NCI-H1694 (cell line): ENCODE measurements at places on chromosomes 5 and 9.
A peak's percentile ranks its signal among the peaks of the same experiment; 100 is the strongest.

DNA sequence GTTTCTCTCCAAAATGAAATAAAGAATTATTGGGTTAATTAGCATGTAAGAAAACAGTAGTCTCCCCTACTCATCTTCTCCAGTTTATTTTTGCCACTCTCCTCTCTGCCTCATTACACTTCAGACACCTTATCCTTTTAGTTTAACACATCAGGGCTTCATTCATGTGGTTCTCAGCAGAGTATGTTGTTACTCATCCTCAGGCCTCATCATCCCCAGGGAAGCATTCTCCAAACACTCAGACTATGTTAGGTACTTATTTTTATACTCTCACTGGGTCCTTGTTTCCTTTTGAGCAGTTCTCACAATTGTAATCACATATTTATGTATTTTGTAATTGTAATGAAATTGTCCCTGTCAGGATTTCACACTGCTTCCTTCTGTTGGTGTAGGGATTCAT lies 470.5 kb downstream of the PDE4D start:
- DNase-seq = no peak

DNA sequence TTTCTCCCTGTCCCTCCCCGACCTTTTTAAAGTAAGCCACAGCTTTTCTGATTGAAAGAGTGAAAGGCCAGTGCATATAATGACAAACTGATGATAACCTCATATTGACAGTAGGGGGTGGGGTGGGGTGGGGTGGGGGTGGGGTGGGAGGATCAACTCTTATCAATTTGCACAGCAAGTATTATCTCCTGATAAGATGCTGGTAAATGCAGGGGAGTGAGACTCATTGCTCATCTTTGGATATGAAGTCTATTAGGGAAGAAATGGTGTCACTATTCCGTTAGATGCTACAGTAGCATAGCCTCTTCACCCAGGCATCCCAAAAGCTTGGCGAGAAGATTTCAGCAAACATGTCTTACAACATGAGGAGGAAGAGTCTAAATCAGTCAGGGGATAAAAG lies 38.9 kb upstream of the HMGCS1 start:
- no peak for DNase-seq

DNA sequence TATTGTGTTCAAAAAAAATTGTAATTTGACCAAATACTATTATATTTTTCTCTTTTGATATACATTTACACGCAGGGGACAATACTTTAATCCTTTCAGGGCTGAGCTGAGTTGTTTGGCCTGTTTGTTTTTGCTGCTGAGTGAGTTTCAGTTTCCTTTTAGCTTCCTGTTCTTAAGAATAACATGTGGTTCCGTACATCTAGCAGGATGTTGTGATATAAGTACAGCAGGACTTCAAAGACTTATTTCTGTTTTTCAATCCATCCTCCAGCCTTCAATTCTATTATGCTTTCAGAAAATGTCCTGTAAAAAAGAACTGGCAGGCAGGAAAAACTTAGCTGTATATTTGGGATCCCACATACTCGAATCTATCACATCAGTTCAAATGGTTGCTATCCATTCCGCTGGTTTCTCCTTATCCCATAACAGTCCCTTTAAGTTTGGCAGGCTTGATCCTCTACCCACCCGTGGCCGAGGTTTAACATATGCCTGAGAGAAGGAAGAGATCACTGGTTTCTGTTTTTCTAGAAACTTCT lies 1037.3 kb upstream of the ACO1 start:
- no peak for DNase-seq

DNA sequence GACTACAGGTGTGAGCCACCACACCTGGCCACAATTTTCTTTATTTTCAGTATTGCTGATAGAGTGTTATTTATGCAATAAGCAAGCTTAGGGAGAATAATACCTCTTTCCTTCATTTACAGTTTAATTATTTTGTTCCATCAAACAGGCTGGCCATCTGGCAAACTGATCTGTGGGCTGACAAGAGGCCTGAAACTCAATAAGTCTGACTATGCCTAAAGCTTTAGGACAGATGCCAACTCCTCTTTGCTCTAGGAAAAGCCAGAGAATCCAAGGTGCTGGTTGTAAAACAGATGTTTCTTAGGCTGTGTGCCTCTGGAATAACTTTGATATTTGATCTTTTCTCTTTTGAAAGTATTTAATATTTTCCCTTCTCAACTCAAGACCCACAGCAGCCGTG lies 98.4 kb downstream of the TARS1 start:
- DNase-seq = no peak

DNA sequence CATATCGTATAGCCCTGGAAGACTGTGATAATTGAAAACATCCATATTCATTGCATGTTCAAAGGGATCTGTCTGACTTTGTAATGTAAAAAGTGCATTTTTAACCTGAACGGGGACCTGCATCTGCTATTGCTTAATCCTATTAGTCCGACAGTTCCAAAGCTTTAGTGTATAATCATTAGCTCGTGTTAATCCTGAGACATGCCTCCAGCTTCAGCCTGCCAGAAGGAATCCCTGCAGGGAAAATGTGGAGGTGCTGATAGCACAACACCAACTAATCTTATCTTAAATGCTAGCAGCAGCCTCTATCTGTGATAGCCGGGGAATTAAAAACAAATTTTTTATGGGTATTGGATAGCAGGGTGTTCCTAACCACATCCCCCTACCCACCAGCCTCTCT lies 495.2 kb downstream of the TLE4 start:
- no peak for DNase-seq

DNA sequence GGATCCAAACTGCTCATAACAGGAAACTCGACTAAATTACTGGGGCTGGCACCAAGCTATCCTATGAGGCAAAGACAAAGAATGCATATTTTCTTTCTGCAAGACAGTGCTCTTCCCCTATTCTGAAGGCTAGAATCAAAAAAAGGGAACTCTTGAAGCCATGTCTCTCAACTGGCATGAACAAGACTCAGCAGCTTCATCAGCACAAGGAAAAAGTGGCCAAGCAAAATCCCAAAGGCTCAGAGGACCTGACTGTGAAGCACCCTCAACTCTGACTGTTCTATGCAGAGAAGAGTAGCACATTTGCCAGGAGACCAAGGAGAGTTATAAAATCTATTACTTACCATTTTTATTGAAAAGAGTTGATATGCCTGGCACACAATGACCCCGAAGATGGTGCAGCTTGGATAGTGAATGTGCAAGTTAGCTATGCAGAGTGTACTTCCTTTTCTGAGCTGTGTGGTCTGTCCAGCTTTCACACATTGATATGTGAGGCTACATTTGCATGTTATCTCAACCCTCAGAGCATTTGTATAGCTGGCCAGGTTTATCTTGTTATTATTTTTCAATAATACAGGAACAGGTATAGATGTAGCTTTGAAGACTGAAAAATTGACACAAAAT lies 51.0 kb upstream of the FYB1 start:
- DNase-seq = no peak

DNA sequence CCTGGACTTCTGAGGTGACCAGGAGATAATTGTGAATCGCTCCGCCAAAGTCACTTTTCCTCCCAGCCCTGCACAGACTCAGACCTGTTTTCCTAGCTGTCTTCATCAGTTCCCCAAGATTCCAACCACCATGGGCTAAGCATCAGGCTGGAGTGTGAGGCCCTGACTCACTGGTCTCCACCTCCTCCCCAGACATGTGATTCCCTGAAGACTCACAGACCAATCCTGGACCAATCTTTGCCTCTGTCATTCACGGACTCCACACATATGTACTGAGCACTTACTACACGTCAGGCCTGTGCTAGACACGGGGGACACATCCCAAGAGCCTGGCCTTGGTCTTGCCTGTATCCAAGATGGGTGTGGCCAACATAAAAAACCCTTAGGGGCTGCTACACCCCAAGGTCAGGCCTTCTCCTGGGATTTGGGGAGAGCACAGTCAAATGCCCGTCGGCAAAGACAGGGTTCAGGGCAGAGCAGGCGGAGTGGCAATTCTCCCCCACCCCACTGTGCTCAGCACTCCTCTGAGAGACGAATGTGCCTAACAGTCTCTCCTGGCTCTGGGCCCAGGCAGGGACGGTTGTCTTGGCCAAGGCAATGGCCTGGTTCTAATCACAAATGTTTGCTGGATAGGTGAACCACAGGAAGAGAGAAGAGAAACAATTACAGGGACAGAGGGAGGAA lies 11.9 kb downstream of the EEIG1 start:
- no peak for DNase-seq

DNA sequence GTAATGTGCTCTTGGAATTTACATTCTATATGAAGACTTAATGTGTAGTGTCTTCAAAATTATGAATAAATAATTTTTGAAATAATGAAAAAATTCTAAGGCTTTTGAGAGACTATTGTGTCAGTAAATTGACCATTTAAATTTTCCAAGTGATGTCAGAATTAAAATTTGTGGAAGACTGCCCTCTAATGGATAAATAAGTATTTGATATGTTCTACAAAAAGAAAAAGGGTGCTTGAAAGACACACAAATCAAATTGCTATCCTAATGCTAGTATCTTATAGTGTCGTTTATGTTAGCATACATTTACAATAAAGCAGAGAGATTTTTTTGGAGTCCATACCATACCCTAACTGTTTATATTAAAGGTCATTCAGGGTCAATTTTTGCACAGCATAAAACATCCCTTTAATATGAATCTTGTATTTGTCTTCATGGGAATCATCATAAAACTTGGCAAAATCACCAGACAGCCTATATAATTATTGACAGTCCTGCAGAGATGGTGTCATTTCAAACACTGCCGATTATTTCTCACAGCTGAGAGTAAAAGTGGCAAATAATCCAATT lies 120.8 kb upstream of the SLC27A6 start:
- DNase-seq = peak; percentile 8

- DNase-seq = peak; percentile 9
These were observed 37.3 kb downstream of the KCTD16 start for GRCh38 chr5:144207875-144208444.

DNA sequence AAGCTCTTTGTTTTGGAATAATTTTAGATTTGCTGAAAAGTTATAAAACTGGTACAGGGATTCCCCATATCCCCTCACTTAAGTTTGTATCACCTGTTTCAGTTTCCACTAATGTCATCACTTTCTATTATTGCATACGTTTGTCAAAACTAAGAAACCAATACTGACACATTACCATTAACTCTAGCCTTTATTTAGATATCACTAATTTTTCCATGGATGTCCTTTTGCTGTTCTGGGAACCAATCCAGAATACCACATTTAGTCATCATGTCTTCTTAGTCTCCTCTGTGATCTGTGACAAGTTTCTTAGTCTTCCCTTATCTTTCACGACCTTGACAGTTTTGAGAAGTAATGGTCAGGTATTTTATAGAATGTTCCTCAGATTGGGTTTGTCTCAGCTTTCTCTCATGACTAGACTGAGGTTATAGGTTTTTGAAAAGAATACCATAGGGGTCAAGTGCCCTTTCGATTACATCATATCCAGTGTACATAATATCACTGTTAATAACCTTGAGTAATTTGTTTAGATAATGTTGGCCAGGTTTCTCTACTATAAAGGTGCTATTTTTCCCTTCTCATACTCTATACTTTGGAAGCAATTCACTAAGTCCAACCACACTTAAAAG lies 51.9 kb upstream of the NMUR2 start:
- DNase-seq = no peak

GRCh38 chr9:91659529-91660495 lies 236.2 kb upstream of the NFIL3 start:
- DNase-seq = no peak

- DNase-seq = no peak
These were observed 4.8 kb downstream of the DENND1A start for GRCh38 chr9:123925161-123925560.

DNA sequence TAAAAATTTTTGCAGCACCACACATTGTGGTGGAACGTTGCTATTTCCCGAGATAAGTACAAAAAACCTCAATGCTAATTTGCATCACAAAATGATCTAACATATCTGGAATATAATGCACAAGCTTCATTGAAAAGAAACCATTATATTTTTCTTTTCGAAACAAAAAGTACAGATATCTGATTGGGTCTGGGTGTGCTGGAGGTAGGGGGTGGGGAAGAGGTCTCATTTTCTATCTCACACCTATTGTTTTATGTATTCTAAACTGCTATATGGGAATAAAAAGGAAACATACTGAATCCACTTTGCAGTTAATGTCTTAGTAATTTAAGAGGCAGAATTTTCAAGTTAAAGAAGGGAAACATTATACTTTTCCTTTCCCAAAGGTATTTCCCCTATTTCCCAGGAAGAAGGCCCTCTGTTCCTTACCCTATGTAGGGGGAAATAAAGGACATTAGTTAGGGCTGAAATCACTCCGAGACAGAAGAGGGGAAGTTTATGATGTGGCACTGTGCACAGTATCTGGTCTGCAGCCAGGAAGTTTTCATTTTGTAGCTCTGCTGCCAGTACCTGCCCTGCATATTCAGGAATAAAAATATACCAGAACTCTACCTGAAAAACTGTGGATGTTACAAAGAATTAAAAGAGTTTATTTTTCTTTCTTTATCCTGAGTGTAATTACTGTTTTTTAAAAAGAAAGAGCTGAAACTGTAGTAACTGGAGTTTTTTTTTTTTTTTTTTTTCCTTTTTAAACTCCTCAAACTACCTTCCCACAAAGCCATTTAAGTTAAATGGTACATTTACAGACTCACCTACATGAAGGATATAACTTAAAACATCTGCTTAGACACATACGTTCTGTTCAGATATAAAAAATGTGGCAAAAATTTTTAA lies 7.4 kb downstream of the MEF2C start:
- no peak for DNase-seq

DNA sequence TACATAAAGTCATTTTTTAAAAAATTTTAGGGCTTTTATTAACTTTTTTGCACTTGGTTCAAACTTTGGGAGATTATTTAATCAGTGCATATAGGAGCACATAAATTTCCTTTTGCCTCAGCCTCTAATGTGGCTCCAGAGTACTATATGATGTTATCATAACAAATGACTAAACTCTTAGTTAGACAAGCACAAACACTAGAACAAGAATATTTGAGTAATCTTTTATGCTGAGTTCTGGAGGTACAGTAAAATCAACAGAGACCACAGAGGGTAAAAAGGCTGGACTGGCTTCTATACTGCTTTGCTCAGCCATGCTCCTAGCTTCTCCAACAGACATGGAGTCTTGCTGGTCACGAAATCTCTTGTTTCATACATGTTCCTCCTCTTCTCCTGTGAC lies 52.5 kb upstream of the SGCD start:
- DNase-seq = no peak

DNA sequence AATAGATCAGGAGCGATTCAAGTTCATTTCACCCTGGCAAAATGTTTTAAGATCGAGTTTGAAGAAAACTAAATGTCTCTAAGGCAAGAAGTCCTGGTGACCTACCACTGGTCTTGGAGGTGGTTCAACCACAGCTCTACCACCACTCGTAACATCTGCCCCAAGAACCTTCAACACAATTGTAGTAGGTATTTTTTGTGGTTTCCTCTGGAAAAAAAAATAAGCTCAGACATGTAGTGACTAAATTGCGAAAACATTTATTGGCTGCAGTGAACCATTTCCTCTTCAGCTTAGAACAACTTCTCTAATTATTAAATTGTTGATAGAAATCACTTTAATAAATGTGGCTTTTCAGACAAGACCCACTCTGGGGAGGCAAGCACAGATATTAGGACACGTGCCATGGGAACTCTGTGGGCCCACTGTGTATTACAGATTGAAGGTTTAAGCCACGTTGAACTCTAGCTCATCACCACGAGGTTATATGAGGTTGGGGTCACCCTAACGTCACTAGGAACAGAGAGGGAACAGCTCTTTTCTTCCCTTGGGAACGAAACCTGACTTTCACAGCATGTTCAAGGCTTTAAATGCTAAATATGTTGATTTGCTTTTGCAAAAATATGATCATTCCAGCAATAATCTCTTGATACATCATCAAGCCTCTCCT lies 142.9 kb downstream of the HSD17B3 start:
- DNase-seq = no peak
